NCI-H1417 (cell line): ENCODE measurements at places on chromosomes 5 and 9.

- DNase-seq, result no peak
Observed at GRCh38 chr5:58786035-58786434, 203.2 kb downstream of the RAB3C start.

GRCh38 chr5:36237751-36238150, 4.0 kb downstream of the NADK2 start:
- DNase-seq, result no peak

DNA sequence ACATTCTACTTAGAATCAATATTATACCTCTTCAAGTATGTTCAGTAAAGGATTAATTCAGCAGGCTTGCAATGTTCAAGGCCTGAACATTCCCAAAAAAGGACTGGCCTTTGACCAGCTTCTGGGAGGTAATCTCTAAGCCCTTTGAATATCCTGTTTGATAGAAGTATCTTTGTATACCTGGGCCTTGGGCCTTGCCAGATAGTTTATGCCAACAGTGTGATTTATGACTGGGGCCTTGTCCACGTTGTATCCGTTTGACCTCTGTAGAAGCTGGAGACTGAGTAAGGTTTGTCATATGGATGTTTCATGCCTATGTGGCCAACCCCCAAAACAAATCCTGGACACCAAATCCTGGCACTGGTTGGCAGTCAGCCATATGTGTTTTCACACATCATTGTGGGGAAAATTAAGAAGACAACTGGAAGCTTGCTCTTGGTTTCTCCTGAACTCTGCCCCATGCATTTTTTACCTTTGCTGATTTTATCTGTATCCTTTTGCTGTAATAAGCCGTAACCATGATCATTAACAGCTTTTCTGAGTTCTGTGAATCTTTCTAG, 92.1 kb downstream of the RMI1 start:
- DNase-seq, result no peak

GRCh38 chr9:123866497-123866896, 63.4 kb downstream of the DENND1A start:
- no peak for DNase-seq

GRCh38 chr9:72856972-72857623, 95.8 kb downstream of the ALDH1A1 start:
- DNase-seq, result no peak

GRCh38 chr5:146867996-146868708, 10.4 kb downstream of the PPP2R2B start:
- no peak for DNase-seq

- no peak for DNase-seq
Observed at GRCh38 chr9:126503333-126504085, 110.2 kb upstream of the LMX1B start.
